T-helper 17 cell (primary cell): ENCODE measurements at places on chromosomes 5 and 9. TPM values are rescaled to one million over a fixed set of nuclear protein-coding genes. Genes with fewer than 3 reads are reported as not detected.

TLX3 gene
- total RNA-seq: not detected

ITK gene
- total RNA-seq: 235 TPM

PDCD1LG2 gene
- 0.50 TPM for total RNA-seq

GLRA1 gene
- total RNA-seq: not detected

LHX6 gene
- total RNA-seq: not detected

TMC1 gene
- total RNA-seq: not detected

DNA sequence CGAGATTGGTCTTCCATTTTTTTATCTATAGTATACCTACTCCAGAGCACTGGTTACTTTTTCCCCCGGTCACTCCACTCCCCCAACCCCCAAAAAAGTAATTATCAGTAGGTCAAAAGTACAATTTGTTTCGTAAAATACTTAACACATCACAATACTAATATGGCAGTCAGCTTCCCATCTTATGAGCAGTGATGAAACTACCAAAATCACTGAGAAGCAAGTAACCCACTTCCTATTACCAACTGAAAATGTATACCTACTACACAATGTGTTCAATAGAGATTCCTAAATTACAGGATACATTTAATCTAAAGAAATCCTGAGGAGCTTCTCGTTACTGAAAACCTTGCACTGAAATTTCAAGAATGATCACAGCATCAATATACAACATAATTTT, 1.9 kb downstream of the CERT1 start:
- H3K27ac ChIP-seq: peak overlapping the region; percentile 89
- DNase-seq: no peak
- no peaks in the 10 kb centered on the region for H3K27me3 ChIP-seq
- H3K4me3 ChIP-seq: peak overlapping the region; percentile 93

- no peak overlapping the region for H3K4me3 ChIP-seq
- H3K4me1 ChIP-seq: peaks cover 8% of the 10 kb centered on the region
- DNase-seq: no peak
- no peak overlapping the region for H3K27ac ChIP-seq
- peaks cover 46% of the 10 kb centered on the region for H3K27me3 ChIP-seq
- H3K36me3 ChIP-seq: peaks cover 3% of the 10 kb centered on the region
These were observed 45.7 kb downstream of the NSUN2 start for GRCh38 chr5:6587171-6587570.

DNA sequence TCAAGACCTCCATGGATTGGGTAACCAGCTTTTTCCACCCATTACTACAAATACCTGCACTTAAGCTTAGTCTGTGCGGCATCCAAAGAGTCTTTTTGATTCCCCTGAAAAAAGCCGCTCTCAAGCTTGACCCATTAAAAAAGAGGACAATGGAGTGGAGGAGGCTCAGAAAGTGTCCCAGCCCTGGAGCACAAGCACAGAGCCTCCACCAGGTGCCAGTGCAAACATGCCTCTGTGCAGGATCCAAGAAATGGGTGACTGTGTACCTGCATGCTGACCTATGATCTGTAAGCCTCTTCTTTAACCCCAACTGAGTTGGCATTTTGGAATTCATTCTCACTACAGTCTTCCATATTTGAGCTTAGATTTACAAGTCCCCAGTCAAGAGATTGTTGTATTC, 168.3 kb upstream of the TLE4 start:
- no peak for DNase-seq
- no peaks in the 10 kb centered on the region for H3K36me3 ChIP-seq
- H3K4me1 ChIP-seq: no peaks in the 10 kb centered on the region

- H3K4me1 ChIP-seq: no peaks in the 10 kb centered on the region
- no peaks in the 10 kb centered on the region for H3K36me3 ChIP-seq
- H3K27ac ChIP-seq: no peak overlapping the region
- no peaks in the 10 kb centered on the region for H3K27me3 ChIP-seq
These were observed 823.2 kb downstream of the TLE1 start for GRCh38 chr9:80866121-80866520.

DNA sequence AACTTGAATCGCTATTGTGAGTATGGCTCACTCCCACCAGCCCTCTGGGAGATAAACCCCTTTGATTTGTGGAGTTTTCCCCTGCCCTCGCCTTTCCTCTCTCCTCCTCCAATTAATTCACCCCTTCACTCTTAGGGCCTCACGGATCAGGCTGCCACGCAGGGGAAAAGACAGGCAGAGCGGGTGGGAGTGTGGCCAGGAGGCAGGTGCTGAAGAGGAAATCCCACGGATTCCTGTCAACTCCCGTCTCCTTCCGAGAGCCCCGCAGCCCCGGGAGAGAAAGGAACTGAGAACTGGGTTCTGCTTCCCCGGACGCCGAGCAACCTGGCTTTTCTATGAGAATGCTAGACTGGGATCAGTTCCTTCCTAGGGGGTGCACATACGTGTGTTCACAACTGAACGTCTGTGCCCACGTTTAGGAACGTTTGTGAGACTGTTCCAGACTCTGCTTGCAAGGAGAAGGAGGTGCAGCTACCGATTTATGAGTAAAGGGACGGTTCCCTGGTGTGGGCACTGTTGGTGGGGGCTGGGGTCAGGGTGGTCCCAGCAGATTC, 314.5 kb upstream of the TLE4 start:
- no peaks in the 10 kb centered on the region for H3K27me3 ChIP-seq
- no peak overlapping the region for H3K4me3 ChIP-seq
- DNase-seq: no peak
- H3K4me1 ChIP-seq: no peaks in the 10 kb centered on the region
- H3K27ac ChIP-seq: no peak overlapping the region

DNA sequence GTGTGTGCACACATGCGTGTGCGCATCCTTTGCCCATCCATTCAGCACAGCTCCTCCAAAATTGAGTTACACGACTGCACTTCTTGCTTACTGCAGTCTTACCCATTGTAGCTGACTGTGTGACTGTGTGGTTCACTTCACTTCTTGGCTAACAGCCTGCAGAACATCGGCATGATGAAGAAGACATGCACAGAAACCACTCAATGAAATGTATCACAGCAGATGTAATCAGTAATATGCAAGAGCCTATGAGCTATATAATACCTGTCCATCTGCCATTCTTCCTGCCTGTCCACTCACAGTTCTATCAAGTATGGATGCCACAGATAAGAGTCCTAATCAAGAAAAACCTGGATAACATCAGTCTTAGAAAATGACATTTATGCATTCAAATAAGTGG, 83.9 kb downstream of the TRPM3 start:
- H3K27me3 ChIP-seq: no peaks in the 10 kb centered on the region
- H3K4me1 ChIP-seq: no peaks in the 10 kb centered on the region
- H3K4me3 ChIP-seq: no peak overlapping the region

GRCh38 chr5:33885679-33886078, 6.1 kb downstream of the ADAMTS12 start:
- H3K27ac ChIP-seq: no peak overlapping the region
- no peak overlapping the region for H3K4me3 ChIP-seq
- no peak for DNase-seq
- H3K4me1 ChIP-seq: no peaks in the 10 kb centered on the region

- no peak overlapping the region for H3K4me3 ChIP-seq
- no peaks in the 10 kb centered on the region for H3K36me3 ChIP-seq
- H3K27ac ChIP-seq: no peak overlapping the region
- no peaks in the 10 kb centered on the region for H3K27me3 ChIP-seq
- peak; percentile 20 for DNase-seq
These were observed 34.7 kb downstream of the SHOC1 start for GRCh38 chr9:111759762-111760639.

GRCh38 chr9:84778570-84778969, 109.0 kb downstream of the NTRK2 start:
- no peaks in the 10 kb centered on the region for H3K36me3 ChIP-seq
- no peak overlapping the region for H3K4me3 ChIP-seq
- DNase-seq: no peak

DNA sequence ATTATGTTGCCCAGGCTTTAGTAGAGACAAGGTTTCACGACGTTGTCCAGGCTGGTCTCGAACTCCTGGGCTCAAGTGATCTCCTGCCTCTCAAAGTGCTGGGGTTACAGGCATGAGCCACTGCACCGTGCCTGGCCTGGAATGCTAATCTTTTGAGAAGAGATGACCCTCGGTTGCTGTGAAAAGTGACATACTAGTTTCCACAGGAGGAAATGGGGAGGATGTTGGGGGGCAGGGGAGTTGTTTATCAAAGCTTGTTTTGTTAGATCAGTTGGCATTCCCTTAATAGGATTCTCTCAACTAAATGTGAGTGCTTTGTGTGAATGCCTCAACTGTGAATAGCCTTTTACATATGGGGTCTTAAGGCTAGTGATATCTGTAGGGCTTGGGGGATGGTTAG, 16.4 kb upstream of the MATR3 start:
- H3K4me1 ChIP-seq: peaks cover 42% of the 10 kb centered on the region
- H3K27me3 ChIP-seq: no peaks in the 10 kb centered on the region
- no peaks in the 10 kb centered on the region for H3K36me3 ChIP-seq
- DNase-seq: no peak

GRCh38 chr5:170590566-170590965, 86.7 kb downstream of the KCNIP1 start:
- no peak for DNase-seq
- no peaks in the 10 kb centered on the region for H3K4me1 ChIP-seq
- no peaks in the 10 kb centered on the region for H3K36me3 ChIP-seq
- H3K27ac ChIP-seq: no peak overlapping the region
- no peak overlapping the region for H3K4me3 ChIP-seq

DNA sequence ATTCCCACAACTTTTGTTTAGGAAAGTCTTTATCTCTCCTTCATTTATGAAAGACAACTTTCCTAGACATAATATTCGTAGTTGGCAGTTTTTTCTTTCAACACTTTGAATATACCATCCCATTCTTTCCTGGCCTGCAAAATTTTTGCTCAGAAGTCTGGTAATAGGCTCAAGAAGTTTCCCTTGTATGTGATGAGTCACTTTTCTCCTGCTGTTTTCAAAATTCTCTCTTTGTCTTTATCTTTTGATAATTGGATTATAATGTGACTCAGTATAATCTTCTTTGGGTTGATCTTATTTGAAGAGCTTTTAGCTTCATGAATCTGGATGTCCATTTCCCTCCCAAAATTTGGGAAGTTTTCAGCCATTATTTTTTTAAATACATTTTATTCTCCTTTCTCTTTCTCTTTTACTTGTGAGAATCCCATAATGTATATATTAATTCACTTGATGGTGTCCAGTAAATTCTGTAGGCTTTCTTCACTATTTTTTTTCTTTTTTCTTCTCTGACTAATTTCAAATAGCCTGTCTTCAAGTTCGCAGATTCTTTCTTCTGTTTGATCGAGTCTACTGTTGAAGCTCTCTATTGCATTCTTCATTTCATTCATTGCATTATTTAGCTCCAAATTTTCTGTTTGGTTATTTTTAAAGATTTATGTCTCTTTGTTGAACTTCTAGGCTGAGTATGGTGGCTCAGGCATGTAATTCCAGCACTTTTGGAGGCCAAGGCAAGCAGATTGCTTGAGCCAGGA, 37.3 kb upstream of the CKS2 start:
- no peak for DNase-seq
- peaks cover 12% of the 10 kb centered on the region for H3K4me1 ChIP-seq
- no peak overlapping the region for H3K4me3 ChIP-seq
- H3K27ac ChIP-seq: no peak overlapping the region

DNA sequence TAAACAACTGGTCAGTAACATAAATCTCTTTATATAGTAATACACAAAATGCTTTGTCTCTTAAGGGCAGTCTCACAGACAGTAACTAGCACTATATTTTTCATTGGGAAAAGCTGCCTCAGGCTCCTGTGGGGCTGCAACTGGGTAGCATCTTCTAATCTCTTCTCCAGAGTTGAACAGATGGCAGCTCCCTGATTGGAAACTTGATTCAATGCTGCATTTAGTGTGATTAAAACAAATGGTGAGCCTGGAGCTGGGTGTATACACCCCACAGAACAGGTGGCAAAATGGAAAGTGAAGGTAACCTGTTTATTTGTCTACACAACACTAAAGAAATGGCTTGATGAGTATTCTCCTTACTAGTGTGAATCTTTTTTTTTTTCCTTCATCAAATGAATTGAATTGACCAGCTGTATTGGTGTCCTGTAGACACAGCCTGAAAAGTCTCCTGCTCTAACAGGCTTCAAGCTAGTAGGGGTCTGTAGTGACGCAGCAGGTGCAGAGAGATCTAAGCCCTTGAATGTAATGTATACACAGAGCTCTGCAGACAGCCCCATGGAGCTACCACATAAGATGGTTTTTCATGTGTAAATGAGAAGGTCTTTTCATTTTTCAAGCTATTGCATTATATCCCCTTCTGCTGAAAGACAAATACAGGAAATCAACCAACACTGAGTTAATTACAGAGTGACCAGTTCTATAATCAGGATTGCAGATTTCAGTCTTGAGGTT, 43.3 kb downstream of the IZUMO3 start:
- H3K36me3 ChIP-seq: no peaks in the 10 kb centered on the region
- H3K4me1 ChIP-seq: no peaks in the 10 kb centered on the region
- no peak overlapping the region for H3K27ac ChIP-seq
- no peaks in the 10 kb centered on the region for H3K27me3 ChIP-seq

DNA sequence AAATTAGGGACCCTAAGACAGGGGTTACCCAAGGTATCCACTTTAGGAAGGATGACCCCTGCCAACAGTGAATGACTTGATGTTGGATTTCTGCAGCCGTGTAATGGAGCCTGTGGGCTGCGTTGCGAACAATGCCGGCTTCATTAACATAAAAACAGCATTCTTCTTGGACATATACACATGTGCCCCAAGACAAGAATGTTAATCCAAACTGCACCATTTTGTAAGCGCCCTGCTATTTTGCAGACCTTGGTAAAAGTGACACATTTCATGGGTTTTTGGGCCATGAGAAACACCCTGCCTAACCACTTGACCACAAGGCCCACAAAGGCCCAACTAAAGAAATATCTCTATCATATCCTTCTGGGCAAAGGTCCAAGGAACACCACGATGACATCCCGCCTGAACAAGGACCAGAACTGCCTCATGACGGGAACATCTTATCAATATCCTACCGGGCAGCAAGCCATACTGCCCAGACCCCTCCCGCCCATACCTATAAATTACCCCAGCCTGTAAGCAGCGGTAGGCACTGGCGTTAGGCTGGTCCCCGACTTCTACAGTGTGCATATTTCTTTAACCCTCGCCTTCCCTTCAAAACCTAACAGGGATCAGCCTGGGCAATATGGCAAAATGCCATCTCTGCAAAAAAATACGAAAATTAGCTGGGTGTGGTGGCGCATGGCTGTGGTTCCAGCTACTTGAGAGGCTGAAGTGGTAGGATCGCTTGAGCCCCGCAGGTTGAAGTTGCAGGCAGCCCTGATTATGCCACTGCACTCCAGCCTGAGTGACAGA, 9.7 kb upstream of the PDCD1LG2 start:
- H3K27ac ChIP-seq: no peak overlapping the region
- peaks cover 2% of the 10 kb centered on the region for H3K4me1 ChIP-seq
- no peak for DNase-seq

- H3K36me3 ChIP-seq: no peaks in the 10 kb centered on the region
- no peak overlapping the region for H3K27ac ChIP-seq
- H3K27me3 ChIP-seq: no peaks in the 10 kb centered on the region
- no peaks in the 10 kb centered on the region for H3K4me1 ChIP-seq
- no peak overlapping the region for H3K4me3 ChIP-seq
- no peak for DNase-seq
These were observed 174.1 kb downstream of the SNX18 start for GRCh38 chr5:54691656-54692055.
